Neural cell (in vitro differentiated cells): ENCODE measurements at places on chromosomes 13 and 19. TPM values are rescaled to one million over a fixed set of nuclear protein-coding genes. Genes with fewer than 3 reads are reported as not detected.

LRRC25 gene
- polyA plus RNA-seq = not detected in 2 replicates

HCN2 gene
- polyA plus RNA-seq = 4.7 and 6.4 TPM in 2 replicates

ARHGEF7 gene
- 155 and 164 TPM in 2 replicates for polyA plus RNA-seq

DACH1 gene
- polyA plus RNA-seq = 14.4 and 20.0 TPM in 2 replicates

LILRB5 gene
- polyA plus RNA-seq = not detected in 2 replicates

LYL1 gene
- not detected in 2 replicates for polyA plus RNA-seq

SLITRK5 gene
- 4.2 and 4.3 TPM in 2 replicates for polyA plus RNA-seq

TNFSF9 gene
- 0.86 and 1.3 TPM in 2 replicates for polyA plus RNA-seq

ZNF667 gene
- 17.4 and 19.6 TPM in 2 replicates for polyA plus RNA-seq

TJP3 gene
- 0.15 TPM in 1 of 2 replicates, not detected in the other for polyA plus RNA-seq

C19orf73 gene
- 5.7 and 8.4 TPM in 2 replicates for polyA plus RNA-seq

CEACAM8 gene
- not detected in 2 replicates for polyA plus RNA-seq

PLIN4 gene
- polyA plus RNA-seq = not detected in 2 replicates

POLRMT gene
- 28.3 TPM in 2 replicates for polyA plus RNA-seq

FCAR gene
- not detected in 2 replicates for polyA plus RNA-seq

GET3 gene
- polyA plus RNA-seq = 89.6 and 112 TPM in 2 replicates

ZNF99 gene
- polyA plus RNA-seq = not detected in 2 replicates

ZNF284 gene
- 3.5 and 3.8 TPM in 2 replicates for polyA plus RNA-seq

NKPD1 gene
- polyA plus RNA-seq = 1.6 and 2.8 TPM in 2 replicates

ZNF829 gene
- polyA plus RNA-seq = 1.8 and 1.9 TPM in 2 replicates

ZNF492 gene
- not detected in 2 replicates for polyA plus RNA-seq

ADPRHL1 gene
- polyA plus RNA-seq = 1.1 and 3.2 TPM in 2 replicates

CD22 gene
- not detected in 2 replicates for polyA plus RNA-seq

EHD2 gene
- not detected in 2 replicates for polyA plus RNA-seq

SYCN gene
- polyA plus RNA-seq = not detected in 2 replicates

MYPOP gene
- 0.90 and 2.3 TPM in 2 replicates for polyA plus RNA-seq

RNF17 gene
- not detected in 2 replicates for polyA plus RNA-seq

LYPD3 gene
- not detected in 2 replicates for polyA plus RNA-seq

SIAH3 gene
- polyA plus RNA-seq = 4.0 and 4.9 TPM in 2 replicates

ZNF813 gene
- polyA plus RNA-seq = 1.9 and 2.6 TPM in 2 replicates

HTR2A gene
- 0.20 TPM in 1 of 2 replicates, not detected in the other for polyA plus RNA-seq

CABP5 gene
- not detected in 2 replicates for polyA plus RNA-seq

DCT gene
- polyA plus RNA-seq = 0.14 TPM in 1 of 2 replicates, not detected in the other

CGB3 gene
- polyA plus RNA-seq = not detected in 2 replicates

TFDP1 gene
- polyA plus RNA-seq = 81.2 and 81.4 TPM in 2 replicates

SIGLEC5 gene
- not detected in 2 replicates for polyA plus RNA-seq

CHAF1A gene
- 3.1 and 9.4 TPM in 2 replicates for polyA plus RNA-seq

C2CD4C gene
- 21.4 and 22.8 TPM in 2 replicates for polyA plus RNA-seq

SBK2 gene
- not detected in 2 replicates for polyA plus RNA-seq

APLP1 gene
- polyA plus RNA-seq = 390 and 407 TPM in 2 replicates

SLAIN1 gene
- 129 and 155 TPM in 2 replicates for polyA plus RNA-seq

NLRP11 gene
- not detected in 2 replicates for polyA plus RNA-seq
